MCF 10A (cell line): ENCODE measurements at places on chromosomes 1 and 21.

DNA sequence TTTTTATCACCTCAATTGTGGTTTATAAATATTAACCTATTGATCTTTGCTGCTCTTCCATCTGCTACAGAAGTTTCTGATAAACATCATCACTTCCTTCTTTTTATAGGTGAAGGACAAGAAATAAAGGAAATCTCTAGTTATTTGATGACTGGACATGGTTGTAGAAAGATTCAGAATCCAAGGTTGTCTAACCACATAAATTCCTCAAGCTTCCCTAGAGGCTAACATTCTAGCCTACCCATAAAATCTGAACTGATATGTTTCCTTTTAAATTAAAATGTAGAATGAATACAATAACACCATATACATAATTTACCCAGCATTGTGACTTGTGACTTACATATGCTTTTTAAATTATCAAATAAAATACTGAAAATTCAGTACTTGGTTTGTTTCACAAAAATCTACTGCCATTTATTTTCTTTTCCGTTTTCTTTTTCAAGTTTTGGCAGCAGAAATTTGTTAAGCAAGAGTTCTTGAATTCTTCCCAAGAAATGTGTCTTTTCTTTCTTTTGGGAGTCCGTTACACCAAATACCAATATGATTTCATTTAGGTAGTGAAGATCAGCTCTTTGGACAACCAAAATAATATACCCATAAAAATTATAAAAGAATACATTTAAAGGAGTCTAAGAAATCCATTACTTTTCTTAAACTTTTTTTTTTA lies 513.2 kb upstream of the ADGRL2 start:
- DNase-seq: no peak

GRCh38 chr1:100184536-100184935 lies 6.5 kb upstream of the LRRC39 start:
- no peak for DNase-seq

GRCh38 chr21:43726686-43727518 lies 8.0 kb downstream of the PDXK start:
- DNase-seq: no peak

DNA sequence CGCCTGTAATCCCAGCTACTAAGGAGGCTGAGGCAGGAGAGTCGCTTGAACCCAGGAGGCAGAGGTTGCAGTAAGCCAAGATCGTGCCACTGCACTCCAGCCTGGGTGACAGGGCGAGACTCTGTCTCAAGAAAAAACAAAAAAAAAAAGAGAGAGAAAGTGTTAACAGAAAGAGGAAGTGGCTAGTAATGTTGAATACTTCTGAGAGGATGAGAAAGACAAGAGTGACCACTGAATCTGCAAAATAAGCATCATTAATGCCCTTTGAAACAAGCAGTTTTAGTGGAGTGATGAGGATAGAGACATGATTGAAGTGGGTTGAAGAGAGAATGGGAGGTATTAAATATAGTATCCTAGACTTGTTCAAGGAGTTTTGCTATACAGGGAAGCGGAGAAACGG lies 11.7 kb downstream of the MPZ start:
- DNase-seq: no peak

DNA sequence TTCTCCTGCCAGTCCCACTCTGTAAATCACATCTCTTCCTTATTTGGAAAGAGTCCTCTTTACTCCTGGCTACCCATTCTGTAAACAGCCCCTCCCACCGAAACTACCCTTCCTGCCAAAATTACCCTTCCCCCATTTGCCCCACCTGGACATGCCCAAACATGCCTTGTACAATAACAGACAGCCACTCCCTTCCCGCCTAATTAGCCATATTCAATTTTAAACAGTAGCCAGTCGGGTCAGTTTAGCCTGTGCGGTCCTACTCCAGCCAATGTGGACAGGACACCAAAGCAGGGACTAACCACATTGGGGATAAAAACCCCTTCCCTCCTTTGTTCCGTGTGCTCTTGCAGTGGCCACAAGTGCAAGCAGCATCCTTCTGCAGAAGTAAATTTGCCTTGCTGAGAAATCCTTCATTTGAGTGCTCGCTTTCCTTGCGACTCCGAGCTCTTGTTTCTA lies 56.3 kb upstream of the MAP10 start:
- no peak for DNase-seq

DNA sequence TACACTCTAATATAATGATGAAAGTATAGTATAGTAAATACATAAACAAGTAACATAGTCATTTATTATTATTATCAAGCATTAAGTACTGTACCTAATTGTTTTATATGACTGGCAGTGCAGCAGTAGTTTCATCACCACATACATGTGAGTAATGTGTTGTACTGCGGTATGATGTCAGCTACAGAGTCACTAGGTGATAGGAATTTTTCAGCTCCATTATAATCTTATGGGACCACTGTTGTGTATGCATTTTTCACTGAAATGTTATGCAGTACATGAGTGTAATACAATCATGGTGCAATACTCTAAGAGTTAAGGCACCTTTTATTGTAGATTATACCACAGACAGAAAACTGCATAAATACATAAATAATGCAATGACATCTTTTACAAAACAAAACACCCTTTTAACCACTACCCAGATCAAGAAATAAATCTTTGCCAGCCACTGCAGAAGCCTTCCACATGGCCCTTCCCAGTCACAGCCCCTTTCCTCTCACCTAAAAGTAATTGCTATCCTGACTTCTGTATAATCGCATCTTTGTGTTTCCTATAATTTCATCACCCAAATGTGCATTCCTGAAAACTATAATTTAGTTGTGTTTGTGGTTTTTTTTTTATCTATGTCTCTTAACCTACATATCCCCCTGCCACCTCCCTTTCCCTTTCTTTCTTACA lies 16.3 kb downstream of the ABCD3 start:
- DNase-seq: peak; percentile 5

GRCh38 chr1:20216574-20216973 lies 30.3 kb upstream of the PLA2G2C start:
- peak; percentile 43 for DNase-seq

- no peak for DNase-seq
Observed at GRCh38 chr1:235108876-235109275, 19.8 kb downstream of the TOMM20 start.

- DNase-seq: no peak
Observed at GRCh38 chr1:68974447-68974846, 477.6 kb upstream of the DEPDC1 start.

DNA sequence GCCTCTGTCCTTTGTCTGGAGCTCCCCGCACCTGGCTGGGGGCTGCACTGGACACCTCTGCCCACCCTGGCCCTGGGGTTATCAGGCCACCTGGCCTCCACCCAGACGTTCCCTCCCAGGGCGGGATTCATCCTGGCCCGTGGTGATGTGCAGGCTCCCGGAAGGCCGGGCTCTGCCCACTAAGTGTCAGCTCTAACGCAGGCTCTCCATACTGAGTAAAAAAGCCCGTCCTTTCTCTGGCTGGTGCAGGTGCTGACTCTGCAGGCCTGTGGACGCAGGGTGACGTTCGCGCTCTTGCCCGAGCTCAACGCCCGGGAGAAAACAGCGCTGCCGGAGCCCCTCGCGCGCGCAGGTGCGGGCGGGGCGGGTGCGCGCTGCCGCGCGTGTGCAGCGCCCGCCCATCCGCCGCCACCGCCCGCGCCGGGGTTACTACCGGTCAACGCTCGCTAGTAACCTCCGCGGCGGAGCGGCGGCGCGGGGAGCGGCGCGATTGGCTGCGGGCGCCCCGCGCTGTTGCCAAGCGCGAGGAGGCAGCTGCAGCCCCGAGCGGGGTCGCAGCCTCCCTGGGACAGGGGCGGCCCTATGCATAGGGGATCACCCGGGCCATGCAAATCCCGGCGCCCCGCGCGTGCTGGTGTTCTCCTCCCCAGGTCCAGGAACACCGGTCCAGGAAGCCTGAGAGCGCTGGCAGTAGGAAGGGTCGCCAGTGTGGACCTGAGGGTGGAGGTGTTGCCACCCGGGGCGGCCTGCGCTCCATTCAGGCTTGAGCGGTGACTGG lies 15.7 kb downstream of the ABCG1 start:
- DNase-seq: peak; percentile 26

DNA sequence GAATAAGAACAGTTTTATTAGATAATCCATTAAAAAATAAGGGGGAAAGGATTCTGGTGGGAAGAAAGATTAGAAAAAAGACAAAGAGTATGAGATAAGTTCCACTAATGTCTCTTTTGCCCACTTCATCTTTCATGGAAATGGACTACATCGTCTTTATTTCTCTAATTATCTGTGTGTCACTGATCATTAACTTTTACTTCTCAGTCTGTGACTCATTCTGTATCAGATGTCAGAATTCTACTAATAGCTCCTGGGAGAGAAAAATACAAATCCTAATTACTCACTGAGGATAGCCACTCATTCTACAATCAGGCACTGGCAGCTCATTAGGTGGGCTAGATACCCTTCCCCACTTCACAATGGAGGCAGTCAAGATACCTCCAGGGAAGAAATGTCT lies 41.7 kb downstream of the ILDR2 start:
- no peak for DNase-seq

DNA sequence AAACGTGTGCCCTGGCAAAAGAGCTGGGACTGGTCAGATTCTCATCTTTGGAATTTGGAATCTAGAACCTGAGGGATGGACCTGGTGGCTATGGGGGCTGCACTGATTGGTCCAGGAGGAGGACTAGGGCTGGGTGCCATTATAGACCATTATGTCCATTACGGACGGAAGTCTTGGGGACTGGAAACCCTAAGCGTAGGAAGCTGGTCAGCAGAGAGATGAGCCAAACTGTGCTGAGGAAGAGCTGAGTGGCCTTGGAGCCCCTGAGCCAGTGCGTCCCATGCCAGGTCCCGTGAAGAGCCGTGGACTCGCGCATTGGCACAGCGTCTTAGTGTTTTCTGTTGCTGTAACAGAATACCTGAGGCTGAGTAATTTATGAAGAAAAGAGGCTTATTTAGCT lies 10.0 kb downstream of the MRAP start:
- DNase-seq: no peak

GRCh38 chr1:28314547-28314941 lies 14.3 kb upstream of the MED18 start:
- DNase-seq: no peak

DNA sequence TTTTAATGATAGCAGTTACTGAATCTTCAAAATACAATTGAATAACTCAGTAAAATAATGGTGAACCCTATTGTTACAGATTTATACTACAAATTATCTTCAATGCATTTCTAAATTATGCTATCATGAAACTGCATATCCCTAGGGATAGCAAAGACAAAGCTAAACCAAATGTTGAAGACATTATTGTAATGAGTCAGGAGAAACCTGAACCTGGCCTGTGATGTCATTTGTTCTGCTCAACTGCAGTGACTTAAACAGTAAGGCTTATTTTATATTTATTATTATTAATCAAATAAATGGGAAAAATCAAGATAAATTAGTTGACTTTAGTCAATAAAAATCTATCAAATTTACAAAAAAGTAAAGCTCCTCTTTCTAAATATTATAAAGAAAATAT lies 100.3 kb downstream of the UCHL5 start:
- DNase-seq: peak; percentile 30

DNA sequence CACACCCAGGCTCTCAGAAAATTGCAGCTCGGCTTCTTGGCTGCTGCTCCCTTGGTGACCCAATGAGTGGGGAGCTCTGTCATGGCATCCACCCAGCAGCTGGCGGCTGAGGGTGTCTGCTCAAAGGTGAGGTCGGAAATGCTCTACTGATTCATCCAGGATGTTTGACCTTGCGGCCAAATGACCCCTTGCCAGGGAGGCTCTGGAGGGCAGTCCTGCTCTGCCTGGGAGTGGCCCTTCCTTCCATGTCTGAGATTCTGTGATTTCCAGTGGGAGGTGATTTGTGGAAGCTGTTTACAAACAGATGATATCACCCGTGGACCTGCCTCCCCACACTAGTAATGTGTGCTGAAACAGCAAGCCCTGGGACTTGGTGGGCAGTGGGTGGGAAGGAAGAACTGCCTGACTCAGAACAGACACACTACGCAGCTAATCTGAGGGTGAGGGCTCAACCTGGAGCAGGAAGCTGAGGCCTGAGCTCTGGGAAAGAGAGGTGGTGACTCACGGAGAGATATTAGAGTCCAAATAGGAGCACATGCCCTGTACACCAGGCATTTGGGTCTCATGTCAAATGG lies 3.0 kb downstream of the CRCT1 start:
- peak; percentile 85 for DNase-seq

- no peak for DNase-seq
Observed at GRCh38 chr1:234776256-234776875, 166.4 kb upstream of the IRF2BP2 start.

- peak; percentile 75 for DNase-seq
Observed at GRCh38 chr1:88998716-88999115, 6.3 kb upstream of the KYAT3 start.

GRCh38 chr1:9900142-9901043 lies 9.7 kb downstream of the CTNNBIP1 start:
- no peak for DNase-seq

GRCh38 chr21:31874812-31875212 lies 2.0 kb downstream of the HUNK start:
- no peak for DNase-seq

DNA sequence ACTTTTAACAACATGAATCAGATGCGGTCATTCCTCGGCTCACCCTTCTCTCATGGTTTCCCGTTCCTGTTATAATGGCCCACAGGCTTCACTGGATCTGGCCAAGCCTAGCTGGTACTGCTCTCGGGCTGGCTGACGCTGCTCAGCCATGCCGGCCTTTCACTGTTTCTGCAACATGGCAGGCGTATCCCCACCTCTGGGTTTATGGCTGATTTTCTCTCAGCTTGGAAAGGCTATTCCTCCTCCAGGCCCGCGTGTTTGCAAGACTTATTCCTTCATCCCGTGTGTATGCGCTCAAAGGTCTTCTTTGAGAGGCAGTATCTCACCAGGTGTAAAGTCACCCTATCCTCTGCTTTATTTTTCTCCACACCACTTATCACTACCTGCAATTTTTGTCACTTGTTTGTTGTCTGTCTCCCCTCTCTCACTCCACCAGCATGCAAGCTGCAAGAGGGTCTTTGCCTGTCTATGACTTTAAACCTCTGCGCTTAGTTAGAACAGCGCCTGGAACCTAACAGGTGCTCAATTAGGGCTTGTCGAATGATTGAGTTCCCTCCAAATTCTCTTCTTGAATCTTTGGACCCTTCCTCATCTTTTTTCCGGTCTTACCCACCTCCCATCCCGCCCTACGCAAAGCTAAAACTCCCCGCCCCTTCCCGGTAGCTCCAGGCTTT lies 491 bp upstream of the RAP1A start:
- no peak for DNase-seq

GRCh38 chr1:46675549-46676314 lies 4.1 kb downstream of the TEX38 start:
- DNase-seq: no peak

GRCh38 chr1:197787056-197787455 lies 11.8 kb upstream of the DENND1B start:
- DNase-seq: peak; percentile 76

GRCh38 chr1:192160196-192160595 lies 1.9 kb downstream of the RGS18 start:
- DNase-seq: no peak
